ENCODE measurements at places on chromosomes 3 and 15.

DNA sequence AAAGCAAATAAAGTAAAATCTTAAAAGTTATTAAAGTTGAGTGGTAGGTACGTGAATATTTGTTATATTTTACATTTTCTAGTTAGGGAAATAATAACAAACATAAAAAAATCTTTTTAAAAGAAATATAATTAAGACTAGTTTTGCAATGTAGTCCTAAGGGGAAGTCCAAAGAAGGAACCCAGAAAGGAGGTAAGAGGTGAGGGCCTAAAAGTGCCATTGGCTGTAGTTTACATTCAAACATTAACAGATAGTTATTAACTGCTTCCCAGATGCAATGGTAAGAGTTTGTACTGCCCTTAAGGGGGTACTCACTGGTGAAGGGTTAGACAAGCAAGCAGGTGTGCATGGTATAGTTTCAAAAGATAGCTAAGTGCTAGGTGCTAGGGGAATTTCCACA is 79.2 kb downstream of the B3GALNT1 start:
- no peak for DNase-seq

- no peak for DNase-seq
Measured at GRCh38 chr15:38996111-38996631, 431.6 kb upstream of the RASGRP1 start.

DNA sequence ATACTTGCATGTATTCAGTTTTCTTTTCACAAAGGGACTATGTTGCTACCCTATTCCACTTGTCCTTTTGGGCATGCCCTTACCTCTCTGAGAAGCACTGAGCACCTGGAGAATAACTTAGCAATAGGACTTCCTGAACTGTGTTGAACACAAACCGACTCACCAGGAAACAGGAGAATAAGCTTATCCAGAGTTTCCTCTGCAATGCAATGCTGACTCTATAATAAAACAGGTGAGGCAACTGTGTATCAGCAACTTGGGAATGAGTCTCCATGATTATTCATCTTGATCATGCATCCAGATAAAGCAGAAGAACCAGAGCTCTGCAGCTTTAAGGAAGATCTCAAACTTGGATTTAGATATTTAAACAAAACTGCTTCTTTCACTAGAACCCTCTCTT is 806.5 kb downstream of the IGSF11 start:
- no peak for DNase-seq

DNA sequence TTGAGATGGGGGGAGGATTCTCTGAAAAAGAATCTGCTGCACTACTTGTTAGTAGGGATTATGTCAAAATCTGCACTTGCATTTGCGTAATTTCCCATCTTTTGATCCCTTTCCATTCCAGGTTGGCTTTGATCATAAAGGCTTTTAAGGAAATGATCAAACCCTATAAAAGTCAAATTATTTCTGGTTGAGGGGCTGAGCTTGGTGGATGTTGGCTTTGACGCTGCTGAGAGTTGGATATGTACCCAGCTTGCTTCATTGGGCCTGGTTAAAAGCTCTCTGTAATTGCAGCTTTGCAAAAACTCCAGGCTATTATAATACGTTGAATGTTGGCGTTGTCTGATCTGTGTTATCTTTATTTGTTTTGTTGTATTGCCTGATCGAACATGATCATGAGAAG is 12.0 kb downstream of the LRRC3B start:
- no peak for DNase-seq

DNA sequence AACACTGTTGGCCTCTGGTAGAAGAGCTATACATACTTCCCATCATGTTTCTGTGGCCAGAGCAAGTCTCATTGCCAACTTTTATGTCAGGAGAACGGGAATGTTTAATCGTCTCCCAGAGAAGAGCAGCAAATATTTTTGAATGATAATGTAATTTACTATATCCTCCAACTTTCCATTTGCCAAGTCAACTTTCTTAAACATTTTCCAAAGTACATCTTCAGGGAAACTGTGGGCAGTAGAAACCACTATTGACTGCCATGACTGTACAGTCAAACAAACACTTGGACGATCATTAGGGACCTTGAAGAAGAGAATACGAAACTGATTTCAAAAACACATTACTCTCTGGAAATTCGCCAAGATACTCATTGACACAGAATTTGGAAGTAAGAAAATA is 201.5 kb downstream of the GABRB3 start:
- DNase-seq: no peak

DNA sequence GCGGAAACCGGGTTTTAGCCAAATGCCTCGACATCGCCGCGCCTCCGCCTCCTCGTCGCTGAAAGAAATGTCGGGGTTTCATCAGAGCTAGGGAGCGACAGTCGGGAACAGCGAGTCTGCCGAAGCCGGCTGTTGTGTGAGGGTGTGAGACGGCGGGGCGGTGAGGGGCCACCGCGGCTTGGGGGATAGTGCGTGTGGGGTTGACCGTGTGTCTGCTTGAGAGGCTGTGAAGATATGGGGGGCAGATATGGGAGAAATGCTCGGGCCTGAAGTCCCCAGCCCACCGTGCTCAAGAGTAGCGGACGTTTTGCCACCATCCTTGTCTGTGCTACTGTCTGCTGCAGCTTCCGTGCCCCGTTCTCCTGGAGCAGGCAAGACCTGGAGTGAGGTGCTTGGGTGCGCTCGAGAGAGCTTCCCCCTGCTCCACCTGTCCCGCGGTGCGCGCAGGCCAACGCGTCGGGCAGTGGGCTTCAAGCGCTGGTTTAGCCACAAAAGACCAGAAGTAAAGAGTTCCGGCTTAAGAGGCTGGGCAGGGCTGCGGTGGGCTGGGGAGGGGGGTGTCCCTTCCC is 716 bp upstream of the ISLR2 start:
- no peak for DNase-seq

- no peak for DNase-seq
Measured at GRCh38 chr3:116314476-116314875, 130.8 kb downstream of the LSAMP start.

GRCh38 chr3:58077596-58078285 is 69.5 kb downstream of the FLNB start:
- no peak for DNase-seq

- no peak for DNase-seq
Measured at GRCh38 chr15:57281321-57281720, 95.0 kb upstream of the CGNL1 start.

- DNase-seq: no peak
Measured at GRCh38 chr3:98903099-98903498, 1.6 kb upstream of the DCBLD2 start.

DNA sequence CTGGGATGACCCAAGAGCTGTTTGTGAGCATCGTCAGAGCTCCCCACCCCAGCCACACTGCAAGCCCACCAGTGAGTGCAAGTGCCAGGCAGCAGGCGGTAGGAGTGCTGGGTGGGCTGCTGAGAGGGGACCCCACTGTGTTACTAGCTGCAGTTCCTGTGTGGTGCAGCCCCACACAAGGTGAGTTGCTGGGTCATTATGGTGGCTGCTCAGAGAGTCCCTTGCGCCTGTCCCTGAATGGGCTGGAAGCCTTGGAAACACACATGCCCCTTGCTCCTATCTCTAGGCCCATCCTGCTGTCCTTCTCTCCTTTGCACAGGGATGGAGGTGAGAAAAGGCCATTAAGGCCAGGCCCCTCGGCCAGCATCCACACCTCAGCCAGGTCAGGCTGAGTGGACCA is 83.7 kb downstream of the SEC22A start:
- DNase-seq: no peak

DNA sequence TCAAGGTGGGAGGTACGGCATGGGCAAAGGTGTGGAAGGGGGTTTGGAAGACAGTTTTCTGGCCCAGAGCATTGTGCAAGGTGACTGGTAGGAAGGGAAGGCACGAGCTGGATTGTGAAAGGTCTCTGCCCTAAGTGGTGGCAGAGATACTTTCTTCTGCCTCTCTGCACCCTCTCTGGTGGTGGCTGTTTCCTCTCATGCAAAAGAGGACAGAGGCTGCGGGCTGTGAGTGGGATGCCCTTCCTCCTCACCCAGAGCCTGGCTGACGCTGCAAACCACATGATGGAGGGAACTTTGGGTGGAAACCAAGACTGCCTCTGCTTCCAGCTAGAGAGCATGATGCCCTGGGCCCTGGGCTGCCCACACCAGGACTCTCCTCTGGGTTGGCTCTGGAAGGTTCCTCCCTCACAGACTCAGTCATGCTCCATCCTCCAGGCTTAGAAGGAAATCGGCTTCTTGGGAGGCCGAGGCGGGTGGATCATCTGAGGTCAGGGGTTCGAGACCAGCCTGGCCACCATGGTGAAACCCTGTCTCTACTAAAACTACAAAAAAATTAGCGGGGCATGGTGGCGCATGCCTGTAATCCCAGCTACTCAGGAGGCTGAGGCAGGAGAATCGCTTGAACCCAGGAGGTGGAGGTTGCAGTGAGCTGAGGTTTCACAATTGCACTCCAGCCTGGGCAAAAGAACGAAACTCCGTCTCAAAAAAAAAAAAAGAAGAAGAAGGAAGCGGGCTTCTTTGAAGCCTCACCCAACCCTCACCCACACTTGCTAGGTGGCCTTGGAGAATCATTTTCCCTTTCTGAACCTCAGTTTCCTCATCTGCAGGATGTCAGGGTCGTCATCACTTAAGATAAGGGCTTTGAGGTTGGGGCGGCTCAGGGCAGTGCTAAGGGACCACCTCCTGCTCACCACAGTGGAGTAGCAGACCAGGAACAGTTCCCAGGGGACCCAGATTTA is 8.3 kb downstream of the PSTPIP1 start:
- DNase-seq: no peak

GRCh38 chr3:94524102-94524919 is 461.4 kb downstream of the NSUN3 start:
- DNase-seq: no peak

- DNase-seq: peak; percentile 76
Measured at GRCh38 chr3:160003520-160004128, 15.0 kb downstream of the IL12A start.

DNA sequence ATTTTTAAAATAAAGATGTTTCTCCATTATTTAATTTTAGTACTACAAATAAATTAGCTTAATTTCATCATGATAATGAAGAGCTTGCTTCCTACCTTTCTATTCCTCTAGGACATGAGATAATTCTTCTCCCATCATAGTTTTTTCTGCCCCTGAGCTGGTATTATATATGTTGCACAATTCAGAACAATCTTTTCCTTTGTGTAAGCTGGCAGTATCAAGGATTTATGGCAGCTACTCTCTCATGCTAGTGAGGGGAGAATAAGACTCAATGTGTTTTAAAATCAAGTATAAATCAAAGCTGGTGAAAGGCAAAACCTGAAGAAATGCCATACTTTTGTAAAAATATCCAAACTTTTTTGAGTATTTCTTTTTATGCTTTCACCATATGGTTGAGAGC is 1405.3 kb downstream of the SI start:
- DNase-seq: no peak

- peak; percentile 75 for DNase-seq
Measured at GRCh38 chr3:197598404-197598980, 42.7 kb upstream of the BDH1 start.

DNA sequence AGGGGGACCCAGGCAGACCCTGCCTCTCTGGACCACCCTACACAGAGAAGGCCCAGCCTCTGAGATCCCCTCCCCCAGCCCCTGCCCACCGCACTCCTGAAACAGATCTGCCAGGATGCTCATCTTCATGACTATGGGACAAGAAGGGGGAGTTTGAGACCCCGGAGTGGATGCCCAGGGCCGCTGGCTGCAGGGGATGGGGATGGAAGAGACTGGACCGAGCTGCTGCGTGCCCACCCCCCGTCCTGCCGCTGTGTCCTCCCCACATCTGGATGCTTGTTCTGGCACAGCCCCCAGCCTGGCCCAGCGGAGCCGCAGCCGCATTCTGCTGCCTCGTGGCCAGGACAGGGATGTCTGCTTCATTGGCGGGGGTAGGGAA is 30.3 kb upstream of the SEMA3F start:
- no peak for DNase-seq

DNA sequence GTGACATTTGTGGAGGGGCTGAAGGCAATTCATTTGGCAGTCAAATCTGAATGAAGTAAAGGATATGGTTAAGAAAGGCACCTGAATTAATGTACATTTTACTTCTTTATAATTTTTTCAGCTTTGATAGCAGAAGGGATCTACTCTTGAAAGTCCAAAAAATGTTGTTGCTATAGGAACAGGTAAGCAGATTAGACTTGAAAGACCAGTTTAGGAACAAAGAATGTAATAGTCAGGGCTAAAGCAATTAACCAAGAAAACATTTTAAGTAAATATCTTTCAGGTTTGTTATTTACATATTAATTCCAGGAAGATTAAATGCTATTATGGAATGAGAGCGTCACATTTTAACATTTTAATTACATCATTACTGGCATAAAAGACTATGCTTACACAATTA is 1.1 kb downstream of the ATP13A4 start:
- DNase-seq: no peak

GRCh38 chr3:193347521-193348501 is 30.7 kb downstream of the ATP13A5 start:
- DNase-seq: no peak

- DNase-seq: no peak
Measured at GRCh38 chr3:48960841-48961413, 29.1 kb upstream of the P4HTM start.

DNA sequence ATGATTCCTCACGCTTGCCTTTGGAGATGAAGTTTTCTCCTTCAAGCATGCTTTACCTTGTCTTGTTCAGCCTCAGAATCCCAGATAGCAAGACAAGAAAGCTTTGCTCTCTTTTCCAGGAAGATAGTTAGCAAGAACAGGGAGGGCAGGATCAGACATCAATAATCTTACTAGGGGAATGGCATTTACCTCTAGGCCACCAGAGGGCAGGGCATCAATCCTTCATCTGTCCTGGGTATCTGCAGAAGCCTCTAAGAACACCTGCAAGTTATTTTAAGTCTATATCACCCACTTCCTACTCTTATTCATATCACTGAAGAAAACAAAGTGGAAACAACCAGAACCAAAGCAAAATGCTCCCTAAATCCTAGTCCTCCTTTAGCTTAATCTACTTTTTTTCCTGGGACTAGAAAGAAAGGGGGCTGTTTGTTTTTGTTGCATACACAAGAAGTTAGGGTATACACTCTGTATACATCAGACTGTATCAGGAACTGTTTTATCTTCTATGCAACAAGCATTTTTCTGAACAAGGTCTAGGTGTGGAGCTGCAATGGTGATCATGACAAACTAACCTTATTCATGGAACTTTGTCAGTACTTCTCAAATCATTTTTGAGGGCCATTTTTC is 862.5 kb downstream of the CADM2 start:
- peak; percentile 70 for DNase-seq

- DNase-seq: no peak
Measured at GRCh38 chr3:15924914-15925313, 127.1 kb upstream of the ANKRD28 start.

- DNase-seq: peak; percentile 3
Measured at GRCh38 chr3:75242012-75242735, 422.0 kb upstream of the FRG2C start.

- no peak for DNase-seq
Measured at GRCh38 chr15:36694574-36694973, 115.1 kb downstream of the CDIN1 start.

- DNase-seq: no peak
Measured at GRCh38 chr15:36908991-36909390, 191.4 kb downstream of the MEIS2 start.

DNA sequence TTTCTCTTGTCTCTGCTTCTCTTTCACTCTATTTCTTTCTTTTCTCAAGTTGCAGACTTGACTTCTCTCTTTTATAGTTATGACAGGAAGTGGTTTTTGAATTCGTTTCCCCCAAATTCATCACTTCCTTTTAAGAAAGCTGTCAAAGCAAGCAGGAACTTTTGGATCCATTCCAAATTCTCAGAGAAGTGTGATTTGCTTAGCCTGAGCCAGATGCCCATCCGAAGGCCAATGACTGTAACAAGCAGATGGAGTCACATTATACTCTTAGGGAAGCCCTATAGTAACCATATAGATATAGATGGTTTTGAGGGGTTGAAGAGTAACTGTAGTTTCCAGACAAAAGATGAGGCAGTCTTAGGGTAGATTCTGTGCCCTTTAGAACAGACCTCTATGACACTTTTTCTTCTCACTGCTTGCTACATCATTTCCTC is 592.0 kb upstream of the KCNMB2 start:
- DNase-seq: no peak

All from SJCRH30 (cell line).